ENCODE measurements at places on chromosomes 1 and 21. TPM values are rescaled to one million over a fixed set of nuclear protein-coding genes. Genes with fewer than 3 reads are reported as not detected.

DNA sequence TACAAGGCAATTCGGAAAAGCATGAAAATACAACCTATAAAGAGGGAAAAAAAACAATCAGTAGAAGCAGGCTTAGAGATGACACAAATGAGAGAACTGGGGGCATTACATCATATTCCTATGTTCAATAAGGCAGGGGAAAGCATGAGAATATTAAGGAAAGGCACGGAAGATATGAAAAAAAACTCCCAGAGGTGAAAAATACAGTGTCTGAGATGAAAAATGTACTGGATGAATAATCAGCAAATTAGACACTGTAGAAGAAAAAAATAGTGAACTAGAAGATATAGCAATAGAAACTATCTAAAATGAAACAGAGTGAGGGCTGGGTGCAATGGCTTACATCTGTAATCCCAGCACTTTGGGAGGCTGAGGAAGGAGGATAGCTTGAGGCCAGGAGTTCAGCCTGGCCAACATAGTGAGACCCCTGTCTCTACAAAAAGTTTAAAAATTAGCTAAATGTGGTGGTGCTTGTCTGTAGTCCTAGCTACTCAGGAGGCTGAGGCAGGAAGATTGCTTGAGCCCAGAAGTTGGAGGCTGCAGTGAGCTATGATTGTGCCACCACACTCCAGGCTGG lies 101.8 kb downstream of the ST3GAL3 start:
- no peaks in the 10 kb centered on the region for H3K4me1 ChIP-seq
- no peak for DNase-seq
- no peaks in the 10 kb centered on the region for H3K36me3 ChIP-seq
- H3K27me3 ChIP-seq, result no peaks in the 10 kb centered on the region
- no peak overlapping the region for H3K4me3 ChIP-seq

GRCh38 chr1:243256590-243256989 lies 749 bp downstream of the SDCCAG8 start:
- H3K27me3 ChIP-seq, result no peaks in the 10 kb centered on the region
- peak overlapping the region; percentile 98 for H3K4me3 ChIP-seq
- H3K36me3 ChIP-seq, result no peaks in the 10 kb centered on the region

DNA sequence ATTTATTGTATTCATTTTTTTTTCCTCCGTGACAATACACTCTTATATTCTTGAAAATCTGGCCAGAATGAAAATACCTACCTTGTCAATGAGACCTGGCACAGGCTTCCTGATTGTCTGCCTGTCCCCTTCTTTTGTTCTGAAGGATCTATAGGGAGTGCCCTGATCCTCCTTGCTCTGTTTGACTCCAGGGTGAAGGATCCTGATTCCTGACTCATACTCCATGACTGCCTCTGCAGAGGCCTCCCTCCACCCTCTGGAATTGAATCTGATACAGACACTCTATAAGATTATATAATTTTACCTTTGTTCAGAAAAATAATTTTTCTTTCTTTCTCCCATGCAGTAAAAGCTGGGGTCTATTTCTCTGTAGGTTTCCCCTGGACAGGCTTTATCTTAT lies 116.2 kb downstream of the HMCN1 start:
- no peaks in the 10 kb centered on the region for H3K36me3 ChIP-seq
- no peak overlapping the region for H3K27ac ChIP-seq
- H3K4me3 ChIP-seq, result no peak overlapping the region
- no peak for DNase-seq

DNA sequence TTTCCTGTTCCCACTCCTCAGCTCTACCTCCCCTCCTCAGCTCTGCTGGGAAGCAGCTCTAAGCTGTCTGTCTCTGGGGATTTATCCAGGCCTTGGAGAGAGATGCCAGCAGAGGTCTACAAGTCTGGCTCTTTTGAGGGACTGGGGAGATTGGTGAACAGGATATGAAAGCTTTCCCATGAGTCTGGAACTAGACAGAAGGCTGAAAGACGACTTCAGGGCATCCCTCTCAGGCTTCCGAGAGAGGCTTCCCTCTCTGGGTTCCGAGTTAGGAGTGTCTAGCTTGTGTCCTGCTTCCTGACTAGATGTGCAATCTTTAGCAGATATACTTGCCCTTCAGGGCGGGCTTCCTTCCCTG lies 733 bp downstream of the TMEM35B start:
- peak overlapping the region; percentile 87 for H3K27ac ChIP-seq
- DNase-seq, result no peak

GRCh38 chr1:112904071-112904830 lies 51.7 kb downstream of the SLC16A1 start:
- no peak overlapping the region for H3K4me3 ChIP-seq
- H3K36me3 ChIP-seq, result no peaks in the 10 kb centered on the region
- H3K4me1 ChIP-seq, result peaks cover 15% of the 10 kb centered on the region
- H3K27ac ChIP-seq, result peak overlapping the region; percentile 30

Gene TBX15
- 1.5 TPM for total RNA-seq

Data from thoracic aorta (tissue), 2 donors.